ENCODE measurements at places on chromosomes 5 and 9.

DNA sequence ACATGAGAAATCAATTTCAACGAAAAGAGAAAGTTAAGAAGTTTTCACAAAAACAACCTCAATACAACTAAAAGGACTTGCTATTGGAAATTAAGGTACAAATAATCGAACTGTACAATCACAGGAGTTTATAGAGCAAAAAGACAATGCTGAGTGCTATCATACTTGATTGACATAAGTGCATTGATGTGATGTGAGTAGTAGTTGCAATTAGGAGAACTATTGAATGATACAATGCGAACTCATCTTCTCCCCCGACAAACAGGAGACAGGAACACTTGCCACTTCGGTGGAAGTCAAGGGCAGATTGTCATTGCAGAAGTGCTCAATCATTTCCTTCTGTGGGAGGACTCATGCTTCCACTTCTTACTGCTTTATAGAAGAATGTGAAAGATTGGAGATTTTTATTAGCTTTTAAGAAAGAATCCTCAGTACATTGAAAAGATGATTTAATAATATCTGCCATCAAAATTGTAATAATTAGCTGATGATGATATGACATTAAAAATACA, 276.6 kb upstream of the MPDZ start:
- DNase-seq, result no peak

GRCh38 chr5:171484460-171484899, 65.0 kb downstream of the FGF18 start:
- DNase-seq, result no peak

GRCh38 chr9:78010445-78010844, 21.2 kb downstream of the GNAQ start:
- no peak for DNase-seq

- no peak for DNase-seq
Measured at GRCh38 chr5:44332285-44332971, 56.8 kb downstream of the FGF10 start.

DNA sequence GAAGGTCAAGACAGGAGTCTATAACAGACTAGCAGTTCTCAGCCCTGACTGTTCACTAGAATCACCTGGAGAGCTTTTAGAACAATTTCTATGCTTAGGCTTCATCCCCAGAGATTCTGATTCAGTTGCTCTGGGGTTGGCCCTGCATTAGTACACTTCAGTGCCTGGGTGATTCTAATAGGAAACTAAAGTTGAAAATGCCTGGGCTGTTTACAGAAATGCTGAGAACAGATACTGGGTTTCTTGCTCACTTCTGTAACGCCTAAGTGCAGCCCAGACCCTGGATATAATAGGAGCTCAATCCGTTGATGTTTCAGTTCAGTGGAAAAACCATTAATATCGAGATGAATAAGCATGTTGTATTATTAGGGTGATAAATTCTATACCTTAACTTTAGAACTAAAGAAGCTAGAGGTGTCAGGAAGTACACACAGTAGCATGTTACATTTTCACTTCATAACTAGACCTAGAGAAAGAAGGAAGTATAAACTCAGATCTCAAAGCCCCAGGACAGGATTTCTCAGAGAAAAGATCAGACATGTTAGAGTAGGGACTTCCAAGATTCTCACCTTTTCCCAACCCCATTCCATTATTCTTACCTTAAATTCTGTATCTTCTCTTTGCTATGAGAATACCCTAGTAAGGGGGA, 20.4 kb downstream of the HAVCR2 start:
- DNase-seq, result no peak

- DNase-seq, result no peak
Measured at GRCh38 chr5:115541611-115542010, 3.0 kb downstream of the FEM1C start.

DNA sequence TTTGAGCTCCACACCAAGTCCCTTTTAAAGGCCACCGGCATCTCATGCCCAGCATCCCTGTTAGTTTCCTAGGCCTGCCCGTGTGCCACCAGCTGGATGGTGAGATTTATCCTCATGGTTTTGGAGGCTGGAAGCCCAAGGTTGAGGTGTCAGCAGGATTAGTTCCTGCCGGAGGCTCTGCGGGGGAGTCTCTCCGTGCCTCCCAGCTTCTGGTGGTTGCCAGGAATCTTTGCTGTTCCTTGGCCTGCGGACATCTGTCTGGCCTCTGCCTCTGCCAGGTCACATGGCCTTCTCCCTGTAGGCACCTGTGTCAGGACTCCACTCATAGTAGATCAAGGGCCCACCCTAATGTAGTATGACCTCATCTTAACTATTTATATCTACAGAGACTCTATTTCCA, 45.4 kb downstream of the JADE2 start:
- no peak for DNase-seq

DNA sequence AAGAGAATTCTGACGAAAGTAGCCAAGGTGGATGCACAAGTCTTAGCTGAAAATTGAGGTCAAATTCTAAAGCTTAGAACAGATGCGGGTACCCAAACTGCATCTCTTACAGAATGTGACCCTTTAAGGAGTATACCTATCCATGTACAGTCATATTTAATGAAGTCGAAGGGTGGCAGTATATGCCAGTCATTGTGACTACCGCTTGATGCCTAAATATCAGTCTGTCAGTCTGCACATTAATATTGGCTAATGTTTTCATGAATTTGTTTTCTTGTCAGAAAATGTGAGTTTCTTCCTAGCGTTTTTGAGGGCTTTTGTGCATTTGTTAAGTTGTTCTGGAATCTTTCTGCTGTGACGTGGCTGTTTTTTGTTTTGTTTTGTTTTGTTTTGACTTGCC, 264.5 kb upstream of the ELAVL2 start:
- DNase-seq, result no peak

DNA sequence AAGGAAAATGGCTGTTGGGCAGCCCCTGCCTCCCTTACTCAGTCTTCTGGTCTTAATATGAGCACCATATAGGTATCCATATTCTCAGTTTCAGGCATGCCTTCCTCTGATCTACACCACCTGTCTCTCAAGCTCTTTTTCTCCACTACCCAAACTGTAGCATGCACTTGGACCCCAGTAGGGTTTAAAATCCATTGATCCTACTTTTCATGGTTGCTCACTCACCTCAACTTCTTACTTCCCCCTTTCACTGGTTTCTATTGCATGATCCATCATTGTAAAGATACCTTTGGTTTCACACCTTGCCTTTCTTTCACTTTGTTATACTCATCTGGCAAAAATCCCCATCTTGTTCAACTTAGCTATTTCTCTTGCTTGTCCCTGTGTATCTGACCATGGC, 159.4 kb downstream of the KDM4C start:
- DNase-seq, result no peak

DNA sequence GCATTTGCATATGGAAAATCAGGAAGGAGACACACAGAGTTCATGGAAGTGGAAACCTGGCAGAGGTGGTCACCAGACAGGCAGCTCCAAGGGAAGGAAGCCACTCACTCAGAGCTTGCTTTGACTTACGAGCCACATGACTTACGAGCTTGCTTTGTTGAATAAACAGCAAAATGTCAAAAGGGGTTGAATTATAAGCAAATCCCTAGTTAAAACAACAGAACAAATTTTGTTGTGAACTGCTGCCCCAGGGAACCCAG, 164.3 kb downstream of the SYK start:
- DNase-seq, result no peak

DNA sequence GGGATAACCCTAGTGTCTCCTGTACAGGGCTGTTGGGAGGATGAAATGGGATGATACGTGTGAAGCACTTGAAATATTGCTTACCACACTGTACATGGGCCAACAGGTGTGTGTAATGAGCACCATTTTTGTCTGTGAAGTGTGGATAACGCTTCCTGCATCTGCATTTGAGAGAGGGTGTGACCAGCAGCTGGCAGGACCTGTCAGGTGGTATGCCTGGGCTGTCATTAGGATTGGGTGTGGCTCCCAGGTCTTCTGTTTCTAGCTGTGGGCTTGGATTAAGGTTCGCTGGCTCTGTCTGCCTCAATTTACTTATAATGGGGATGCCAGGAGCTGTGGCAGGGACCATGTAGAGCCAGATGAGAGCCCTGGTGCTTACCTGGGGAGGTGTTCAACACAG, 74.4 kb downstream of the PRRT1B start:
- no peak for DNase-seq

DNA sequence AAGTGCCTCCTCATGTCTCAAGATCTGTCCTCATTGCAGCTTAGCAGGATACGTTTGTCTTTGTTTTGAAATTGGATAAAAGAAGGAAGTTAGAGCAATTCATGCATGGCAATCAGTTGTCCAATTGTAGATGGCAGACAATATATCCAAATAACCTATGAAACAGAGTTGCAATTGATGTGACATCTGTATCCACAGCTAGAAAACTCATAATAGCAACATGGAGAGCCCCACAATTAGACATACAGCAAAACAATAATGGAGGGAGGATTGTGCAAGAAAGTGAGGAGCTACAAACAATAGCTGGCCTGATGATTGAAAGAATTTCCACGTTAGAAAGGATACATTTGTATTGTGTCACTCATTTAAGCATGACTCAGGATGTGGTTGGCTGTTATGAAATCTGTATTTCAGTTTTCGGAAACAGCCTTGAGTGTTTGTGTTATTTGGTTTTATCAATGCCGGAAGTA, 132.0 kb downstream of the FAM174A start:
- DNase-seq, result no peak

DNA sequence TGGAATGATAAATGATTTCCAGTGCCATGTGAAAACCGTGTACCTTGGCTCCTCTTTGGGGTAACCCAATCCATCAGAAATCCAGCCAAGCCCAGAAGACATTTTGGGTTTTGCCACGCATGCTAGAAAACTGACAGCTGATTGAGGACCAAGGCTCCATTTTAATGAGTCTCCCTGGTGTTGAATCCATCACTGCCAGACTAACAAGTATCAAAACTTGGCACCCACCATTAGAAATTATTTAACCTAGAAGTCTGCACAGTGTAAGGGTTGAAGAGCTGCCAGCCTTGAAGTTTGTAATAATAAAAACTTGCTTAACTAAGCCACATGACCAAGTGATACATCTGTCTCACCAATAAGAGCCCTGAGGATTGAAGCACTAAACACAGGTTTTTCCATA, 369.9 kb downstream of the DNAH5 start:
- DNase-seq, result no peak

DNA sequence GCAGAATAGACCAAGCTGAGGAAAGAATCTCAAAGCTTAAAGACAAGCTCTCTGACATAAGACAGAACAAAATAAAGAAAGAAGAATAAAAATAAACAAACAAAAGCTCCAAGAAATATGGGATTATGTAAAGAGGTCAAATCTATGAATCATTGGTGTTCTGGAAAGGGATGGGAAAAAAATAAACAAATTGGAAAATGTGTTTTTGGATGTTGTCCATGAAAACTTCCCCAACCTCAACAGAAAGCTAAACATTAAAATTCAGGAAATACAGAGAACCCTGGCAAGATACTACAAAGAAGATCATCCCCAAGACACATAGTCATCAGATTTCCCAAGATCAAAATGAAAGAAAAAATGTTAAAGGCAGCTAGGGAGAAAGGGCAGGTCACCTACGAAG, 662.0 kb upstream of the CDH18 start:
- DNase-seq, result no peak

GRCh38 chr9:117936185-117937130, 232.3 kb downstream of the TLR4 start:
- no peak for DNase-seq
